CD4-positive, alpha-beta memory T cell (primary cell): ENCODE measurements at places on chromosomes 6 and 20.

GRCh38 chr20:60900618-60901017 is 351.4 kb upstream of the CDH4 start:
- DNase-seq, result no peak

DNA sequence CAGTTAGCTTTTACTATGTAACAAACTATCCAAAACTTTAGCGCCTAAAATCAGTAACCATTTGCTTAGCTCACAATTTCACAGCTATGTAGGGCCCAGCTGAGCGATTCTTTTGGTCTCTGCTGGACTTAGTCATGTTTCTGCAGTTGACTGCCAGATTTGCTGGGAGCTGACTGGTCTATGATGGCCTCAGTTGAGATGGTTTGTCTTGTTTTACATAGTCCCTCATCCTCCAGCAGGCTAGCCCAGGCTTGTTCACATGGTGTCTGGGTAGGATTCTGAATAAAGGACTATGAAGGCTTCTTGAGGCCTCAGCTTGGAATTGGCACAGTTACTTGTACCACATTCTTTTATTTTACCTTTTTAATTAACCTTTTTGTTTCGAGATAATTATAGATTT is 247.8 kb upstream of the CHD6 start:
- no peak for DNase-seq

DNA sequence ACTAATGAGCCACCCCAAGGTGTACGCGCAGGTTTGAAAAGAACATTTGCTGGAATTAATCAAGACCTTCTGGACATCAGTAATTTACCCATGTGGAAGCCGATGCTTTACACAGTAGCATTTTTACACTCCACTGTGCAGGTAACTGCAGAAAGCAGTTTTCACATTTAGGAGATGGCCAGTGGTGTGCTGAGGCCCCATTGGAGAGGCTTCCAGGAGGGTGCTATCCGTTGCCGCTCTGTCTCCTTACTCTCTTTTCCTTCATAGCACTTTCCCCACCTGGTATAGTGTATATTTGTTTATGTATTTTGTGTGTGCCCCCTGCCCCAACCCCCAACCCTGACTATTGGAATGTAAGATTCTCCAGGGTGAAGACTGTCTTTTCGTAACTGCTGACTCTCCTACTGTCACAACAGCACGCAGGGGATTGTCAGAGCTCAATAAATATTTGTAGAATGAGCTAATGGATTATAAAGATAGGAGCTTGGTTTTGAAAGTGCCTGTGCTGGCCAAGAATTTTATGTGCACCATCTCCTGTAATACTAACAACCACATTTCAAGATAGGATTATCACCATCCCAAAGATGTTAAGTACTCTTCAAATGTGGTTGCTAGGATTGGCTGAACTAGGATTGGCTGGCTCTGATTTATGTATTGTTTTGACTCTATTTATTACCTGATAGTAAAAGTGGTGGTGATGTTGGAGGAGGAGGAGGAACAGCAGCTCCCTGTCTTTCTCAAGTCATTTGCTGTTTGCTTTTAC is 74.0 kb upstream of the GLP1R start:
- no peak for DNase-seq

DNA sequence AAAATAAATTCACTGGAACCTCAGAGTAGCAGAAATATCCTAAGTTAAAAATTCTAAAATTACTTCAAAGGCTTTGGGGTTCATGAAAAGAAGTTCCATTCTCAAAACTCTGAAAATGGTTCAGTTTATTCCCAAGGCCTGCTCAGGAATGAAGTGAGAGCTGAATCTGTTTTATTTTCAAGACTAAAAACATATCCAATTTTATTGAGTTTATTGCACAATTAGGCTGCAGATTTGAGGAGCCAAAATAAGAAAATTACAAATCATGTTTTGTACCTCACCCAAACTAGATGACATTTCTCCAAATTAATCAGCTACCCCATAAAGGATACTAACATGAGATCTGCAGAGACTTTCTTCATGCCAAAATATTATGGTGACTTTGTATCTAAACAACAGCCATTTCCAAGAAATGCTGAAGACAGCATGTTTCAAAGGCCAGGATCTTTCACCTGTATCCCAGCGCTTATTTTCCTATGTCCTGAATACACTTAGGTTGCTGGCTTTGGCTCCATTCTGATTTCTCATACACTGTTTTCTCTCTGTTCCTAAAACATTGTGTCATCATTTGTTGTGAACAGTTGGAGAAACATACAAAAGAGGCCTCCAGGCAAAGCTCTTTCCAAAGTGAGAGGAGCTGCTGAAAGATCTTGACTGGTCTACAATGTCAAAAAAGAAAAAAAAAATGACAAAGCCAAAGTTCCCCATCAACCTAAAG is 85.7 kb upstream of the F13A1 start:
- no peak for DNase-seq
